ENCODE measurements at places on chromosomes 2 and 18. TPM values are rescaled to one million over a fixed set of nuclear protein-coding genes. Genes with fewer than 3 reads are reported as not detected.

GRCh38 chr2:193561054-193561453, 1366.3 kb upstream of the TMEFF2 start:
- no peak for DNase-seq

DNA sequence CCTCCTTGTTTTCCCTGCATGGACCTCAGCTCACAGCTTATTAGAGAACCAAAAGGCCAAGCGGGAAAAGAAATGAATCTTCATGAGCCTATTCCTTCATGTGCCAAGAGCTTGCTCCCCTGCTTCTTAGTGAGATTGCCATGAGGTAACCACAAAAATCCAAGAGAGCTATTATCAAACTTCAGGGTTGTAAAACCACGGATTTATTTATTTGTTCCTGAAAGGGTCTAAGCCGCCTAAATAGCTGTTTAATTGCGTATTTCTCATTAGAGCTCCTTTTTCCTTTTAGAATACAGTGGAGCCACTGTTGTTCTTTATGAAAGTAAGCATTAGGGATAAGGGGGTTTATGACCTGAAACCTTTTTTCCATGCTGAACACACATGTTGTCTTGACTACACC, 58.0 kb downstream of the SRD5A2 start:
- no peak for DNase-seq

Gene RAB27B
- 0.31 TPM for total RNA-seq

DNA sequence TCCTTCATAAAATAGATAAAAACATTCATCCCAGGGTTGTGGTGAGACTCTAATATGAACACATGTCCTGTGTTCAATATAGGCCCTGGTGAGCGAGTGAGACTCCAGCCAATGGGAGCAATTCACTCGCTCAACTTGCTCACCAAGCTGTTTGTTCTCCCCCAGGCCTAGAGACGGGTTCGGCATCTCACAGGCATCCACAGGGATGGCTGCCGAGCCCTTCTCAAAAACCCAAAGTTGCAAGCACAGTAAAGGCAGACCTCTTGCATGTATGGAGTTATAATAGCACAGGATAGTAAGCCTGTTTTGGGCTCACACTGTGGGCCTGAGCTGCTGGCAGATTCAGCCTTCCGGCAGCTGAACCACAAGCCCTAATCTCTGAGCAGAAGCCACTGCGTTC, 15.7 kb downstream of the PARD6G start:
- no peak for DNase-seq

Gene DCDC2C
- total RNA-seq, result not detected

DNA sequence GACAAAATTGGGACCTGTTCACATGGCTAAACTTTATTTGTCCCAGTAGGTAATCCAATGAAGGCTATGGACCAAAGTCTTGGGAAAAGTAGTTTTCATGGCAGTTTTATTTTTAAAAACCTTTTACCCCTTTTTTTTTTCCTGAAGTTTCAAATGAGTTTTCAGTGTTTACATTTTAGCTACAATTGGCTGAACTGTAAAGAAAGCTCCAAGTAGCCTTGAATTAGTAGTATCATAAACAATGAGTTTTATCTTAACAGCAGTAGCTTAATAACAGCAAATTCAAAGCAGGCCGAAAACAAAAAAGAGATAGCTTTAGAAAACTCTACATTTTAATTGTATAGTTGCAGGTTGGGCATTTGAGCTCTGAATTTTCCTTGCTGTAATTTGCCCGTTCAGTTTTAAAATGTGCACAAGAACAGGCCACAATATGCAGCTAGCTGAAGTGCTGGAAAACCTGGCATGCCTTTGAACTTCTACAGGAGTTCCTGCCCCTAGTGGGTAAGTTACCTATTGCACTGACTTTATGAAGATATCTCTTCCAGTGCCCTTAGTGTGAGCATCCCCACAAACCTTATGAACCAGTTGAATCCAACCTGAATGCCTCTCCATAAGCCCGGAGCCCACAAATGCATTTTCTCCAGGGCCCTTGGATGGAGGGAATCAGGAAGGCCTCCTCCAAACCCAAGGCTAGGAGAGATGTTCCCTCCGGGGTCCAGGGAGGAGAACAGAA, 106.7 kb downstream of the XRCC5 start:
- no peak for DNase-seq

Gene ACMSD
- not detected for total RNA-seq

Gene STK17B
- 176 TPM for total RNA-seq

DNA sequence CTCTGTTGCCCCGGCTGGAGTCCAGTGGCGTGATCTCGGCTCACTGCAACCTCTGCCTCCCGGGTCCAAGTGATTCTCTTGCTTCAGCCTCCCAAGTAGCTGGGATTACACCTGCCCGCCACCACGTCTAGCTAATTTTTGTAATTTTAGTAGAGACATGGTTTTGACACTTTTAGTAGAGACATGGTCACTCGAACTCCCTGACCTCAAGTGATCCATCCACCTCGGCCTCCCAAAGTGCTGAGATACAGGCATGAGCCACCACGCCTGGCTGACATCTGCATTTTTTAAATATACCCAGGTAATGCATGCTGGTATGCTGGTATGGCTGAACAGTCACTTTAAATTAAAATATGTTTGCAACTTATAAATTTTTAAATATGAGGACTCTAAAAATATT, 91.9 kb downstream of the EPB41L3 start:
- DNase-seq, result no peak

DNA sequence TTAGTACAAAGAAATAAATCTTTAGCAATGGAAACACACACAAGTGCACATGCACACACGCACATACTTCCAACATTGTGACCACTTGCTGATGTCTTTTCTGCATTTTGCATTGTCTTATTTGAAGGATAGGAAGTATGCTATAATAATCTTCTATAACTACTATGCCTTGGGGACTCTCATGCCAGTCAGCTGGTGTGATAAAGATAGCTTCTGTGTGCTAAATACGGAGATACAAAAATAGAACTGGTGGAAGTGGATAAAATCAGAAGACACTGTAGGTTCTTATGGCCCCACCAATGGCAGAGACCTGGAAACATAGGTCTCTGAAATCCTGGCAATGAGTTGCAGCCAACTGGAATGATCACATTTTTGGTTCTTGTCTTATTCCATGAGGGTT, 31.5 kb upstream of the RASGRP3 start:
- no peak for DNase-seq

GRCh38 chr2:64442801-64443429, 11.0 kb upstream of the LGALSL start:
- DNase-seq, result no peak

- no peak for DNase-seq
Measured at GRCh38 chr18:68727506-68727905, 12.6 kb upstream of the TMX3 start.

Gene CHRND
- total RNA-seq, result not detected

GRCh38 chr2:44801289-44801840, 140.1 kb upstream of the SIX3 start:
- no peak for DNase-seq

Gene CRYGC
- total RNA-seq, result not detected

DNA sequence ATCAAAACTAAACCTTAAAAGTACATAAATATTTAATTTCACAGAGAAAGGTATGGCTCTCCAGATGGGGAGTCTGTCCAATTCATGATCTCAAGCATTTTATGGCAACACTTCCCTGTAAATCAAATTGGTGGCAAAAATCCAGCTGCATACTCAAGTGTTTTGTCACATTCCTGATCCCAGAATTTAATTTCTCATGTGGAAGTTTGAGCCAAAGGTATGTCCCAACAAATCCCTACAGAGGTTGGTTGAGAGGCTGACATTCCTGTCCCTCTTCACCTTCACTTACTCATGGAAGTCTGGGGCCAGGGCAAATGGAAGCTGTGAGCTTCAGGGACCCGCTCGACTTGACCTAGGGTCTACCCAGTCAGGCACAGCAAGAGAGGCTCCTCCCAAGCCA, 17.7 kb downstream of the KLF7 start:
- DNase-seq, result no peak

GRCh38 chr2:196131384-196131937, 39.9 kb downstream of the STK17B start:
- DNase-seq, result peak; percentile 75

Gene DOK1
- 24.5 TPM for total RNA-seq

Gene SIX3
- not detected for total RNA-seq

DNA sequence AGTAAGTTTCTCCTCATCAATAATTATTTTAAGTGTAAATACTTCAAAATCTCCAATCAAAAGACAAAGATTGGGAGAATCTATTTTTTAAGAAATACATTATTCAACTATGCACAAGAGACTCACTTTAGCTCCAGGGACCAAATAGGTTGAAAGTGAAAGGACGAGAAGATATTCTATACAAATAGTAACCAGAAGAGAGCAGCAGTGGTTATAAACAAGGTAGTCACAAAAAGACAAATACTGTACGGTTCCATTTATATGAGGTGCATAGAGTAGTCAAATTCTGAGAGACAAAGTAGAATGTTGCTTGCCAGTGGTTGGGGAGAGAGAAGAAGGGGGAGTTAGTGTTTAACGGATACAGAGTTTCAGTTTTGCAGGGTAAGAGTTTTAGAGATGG, 69.8 kb downstream of the POU3F3 start:
- DNase-seq, result no peak

DNA sequence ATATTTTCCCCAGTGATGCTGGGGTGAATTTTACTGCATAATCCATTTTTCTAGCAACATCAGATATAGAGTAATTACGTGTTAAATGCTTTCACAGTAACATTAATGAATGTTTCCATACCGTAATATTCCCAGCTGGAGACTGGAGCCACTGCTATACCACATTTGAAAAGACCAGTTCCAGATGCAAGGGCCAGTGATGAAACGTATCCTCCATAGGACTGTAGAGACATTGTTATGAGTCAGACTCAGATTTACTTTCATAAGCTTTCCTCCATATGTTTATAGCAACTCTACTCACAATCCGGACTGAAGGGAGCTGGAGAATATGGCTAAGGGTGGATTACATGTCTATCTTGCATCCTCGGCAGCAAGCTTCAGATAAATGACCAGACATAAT, 22.7 kb upstream of the GCG start:
- DNase-seq, result no peak

Gene CCDC88A
- total RNA-seq, result 13.2 TPM

DNA sequence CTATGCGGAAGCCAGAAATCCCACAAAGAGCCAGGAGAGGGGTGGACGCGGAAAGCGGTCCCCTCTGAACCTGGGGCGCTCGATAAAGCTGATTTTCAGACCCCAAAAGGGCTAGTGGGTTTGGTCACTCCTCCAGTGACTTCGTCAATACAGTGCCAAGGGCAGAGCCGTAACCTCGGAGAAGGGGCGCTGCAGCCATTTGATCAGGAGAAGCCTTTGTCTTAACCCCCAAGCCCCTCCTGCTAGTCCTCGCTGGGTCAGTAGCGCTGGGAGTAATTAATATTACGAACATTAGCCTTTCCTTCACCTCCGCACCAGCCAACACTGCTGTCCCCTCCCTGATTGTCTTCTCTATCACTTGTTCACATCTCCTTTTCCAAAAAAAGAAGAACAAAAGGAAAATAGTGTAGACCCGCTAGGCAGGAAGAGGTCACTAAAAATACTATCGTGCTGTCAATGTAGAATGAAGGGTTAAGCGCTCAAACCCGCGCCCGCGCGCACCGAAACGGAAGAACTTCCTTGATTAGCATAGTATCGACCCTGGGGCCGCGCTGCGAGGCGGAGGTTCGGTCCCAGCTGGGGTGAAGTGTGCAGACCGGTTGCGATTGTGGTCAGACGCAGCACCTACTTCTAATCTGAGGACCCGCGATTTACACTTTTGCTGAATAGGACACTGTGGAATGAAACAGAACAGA, 63.2 kb upstream of the MAPRE2 start:
- peak; percentile 72 for DNase-seq

All from activated CD4-positive, alpha-beta memory T cell treated with anti-CD3 and anti-CD28 coated beads for 36 hours (primary cell).